ENCODE measurements at places on chromosomes 16 and 17.
A peak's percentile ranks its signal among the peaks of the same experiment; 100 is the strongest.

DNA sequence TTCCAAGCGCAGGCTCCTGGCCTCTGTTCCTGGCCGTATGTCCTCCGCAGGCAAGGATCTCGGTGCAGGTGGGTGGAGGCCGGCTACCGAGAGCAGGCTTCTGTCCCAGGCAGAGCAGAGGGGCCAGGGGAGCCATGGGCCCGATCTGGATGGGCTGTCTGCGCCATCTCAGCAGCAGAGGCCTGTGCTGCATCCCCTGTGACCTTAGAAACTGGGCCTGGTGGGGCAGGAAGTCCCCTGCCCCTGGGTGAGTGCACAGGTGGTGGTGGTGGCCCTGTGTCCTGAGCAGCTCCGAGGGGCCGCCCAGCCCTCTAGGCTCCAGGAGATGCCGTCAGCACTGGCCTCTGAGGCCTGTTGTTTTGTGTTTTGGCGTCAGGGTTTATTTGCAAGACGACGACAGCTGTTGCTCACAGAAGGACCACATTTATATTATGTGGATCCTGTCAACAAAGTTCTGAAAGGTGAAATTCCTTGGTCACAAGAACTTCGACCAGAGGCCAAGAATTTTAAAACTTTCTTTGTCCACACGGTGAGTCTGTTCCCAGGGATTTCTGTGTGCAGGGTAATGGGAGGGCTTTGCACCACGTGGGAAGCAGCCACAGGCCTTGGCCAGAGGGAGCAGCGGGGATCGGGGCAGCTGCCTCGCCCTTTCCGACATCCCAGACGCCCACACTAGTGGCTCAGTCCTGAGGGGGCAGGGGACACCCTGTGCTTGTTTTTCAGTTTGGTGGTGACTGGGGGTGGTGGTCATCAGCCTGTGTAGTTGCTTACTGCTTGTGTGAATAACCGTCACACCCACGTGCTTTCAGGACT, 59.1 kb downstream of the PDPK1 start:
- no peak for DNase-seq

DNA sequence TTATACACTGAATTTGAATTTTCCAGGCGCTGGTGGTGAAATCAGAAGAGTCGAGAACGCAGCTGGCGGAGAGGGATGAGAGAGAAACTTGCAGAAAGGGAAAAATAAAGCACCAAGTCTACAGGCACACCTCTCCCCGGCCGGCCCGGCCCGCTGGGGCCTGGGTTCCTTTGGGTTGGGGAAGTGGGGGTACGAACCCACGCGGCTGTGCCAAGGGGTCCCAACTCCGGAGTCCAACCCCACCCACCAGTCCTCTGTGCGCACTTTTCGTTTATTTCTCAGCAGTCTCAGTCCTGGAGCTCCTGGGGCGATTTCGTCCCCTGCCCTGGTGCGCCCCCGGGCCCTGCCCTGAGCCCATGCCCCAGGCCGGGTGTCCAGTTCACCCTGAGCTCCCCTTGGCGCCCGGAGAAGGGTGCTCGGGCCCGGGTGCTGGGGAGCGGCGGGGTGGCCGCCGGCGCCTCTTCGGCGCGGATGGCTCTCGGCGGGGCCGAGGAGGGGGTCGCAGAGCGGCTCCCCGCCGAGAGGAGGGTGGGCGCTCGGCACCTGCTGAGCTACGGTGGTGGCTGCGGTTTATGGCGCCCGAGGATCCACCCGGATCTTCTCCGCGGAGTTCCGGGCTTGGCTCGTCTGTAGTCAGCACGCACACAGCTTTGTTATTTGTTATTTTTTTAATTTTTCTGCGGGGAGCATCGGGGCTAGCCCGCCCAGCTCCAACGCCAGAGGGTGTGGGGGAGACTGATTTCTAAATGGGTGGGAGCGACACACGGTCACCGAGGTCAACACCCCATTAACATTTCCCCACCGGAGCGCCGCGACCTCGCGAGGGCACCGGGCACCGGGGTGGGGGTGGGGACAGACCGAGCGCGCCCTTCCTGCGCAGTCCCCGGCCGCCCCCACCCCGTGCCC, 15.7 kb upstream of the CBX8 start:
- no peak for DNase-seq

DNA sequence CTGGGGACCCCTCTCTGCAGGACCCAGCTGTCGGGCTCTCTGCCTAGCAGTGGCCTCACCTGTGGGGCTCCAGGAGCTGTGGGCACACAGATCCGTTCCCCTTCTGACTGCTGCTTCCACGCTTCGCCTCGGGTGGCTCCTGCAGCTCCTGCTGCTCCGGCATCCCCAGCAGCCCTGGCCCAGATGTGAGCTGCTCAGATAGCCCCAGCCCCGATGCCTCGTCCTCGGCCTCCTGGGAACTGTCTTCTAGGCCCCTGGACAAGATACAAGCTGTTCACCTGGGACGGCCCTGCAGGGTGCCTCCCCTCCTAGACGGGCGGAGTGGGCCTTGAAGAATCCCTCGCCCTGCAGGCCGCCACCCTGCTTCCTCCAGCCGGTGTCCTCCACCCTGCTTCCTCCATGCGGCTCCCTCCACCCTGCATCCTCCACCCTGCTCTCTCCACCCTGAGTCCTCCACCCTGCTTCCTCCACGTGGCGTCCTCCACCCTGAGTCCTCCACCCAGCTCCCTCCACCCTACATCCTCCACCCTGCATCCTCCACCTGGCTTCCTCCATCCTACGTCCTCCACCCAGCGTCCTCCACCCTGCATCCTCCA, 11.0 kb downstream of the EMC6 start:
- DNase-seq, result no peak

- no peak for DNase-seq
Measured at GRCh38 chr16:64225696-64226095, 896.2 kb downstream of the CDH11 start.

DNA sequence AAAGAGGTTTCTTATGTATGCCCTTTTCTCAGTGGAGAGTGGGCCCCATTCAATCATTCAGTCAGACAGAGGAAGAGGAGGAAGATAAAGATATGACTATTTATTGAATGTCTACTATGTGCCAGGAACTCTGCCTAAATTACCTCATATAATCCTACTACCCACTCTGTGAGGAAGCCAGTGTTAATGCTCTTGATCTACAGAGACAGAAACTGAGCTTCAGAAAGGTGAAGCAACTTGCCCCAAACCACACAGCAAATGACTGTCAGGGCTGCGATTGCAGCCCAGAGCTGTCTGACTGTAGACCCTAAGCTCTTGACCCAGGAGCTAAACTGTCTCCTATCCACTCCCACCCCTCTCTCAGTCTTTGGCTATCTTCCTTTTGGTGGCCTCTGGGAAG, 8.4 kb downstream of the SRCIN1 start:
- DNase-seq, result no peak

- no peak for DNase-seq
Measured at GRCh38 chr16:55559933-55560516, 6.5 kb upstream of the CAPNS2 start.

- no peak for DNase-seq
Measured at GRCh38 chr16:87507351-87508069, 14.7 kb upstream of the ZCCHC14 start.

DNA sequence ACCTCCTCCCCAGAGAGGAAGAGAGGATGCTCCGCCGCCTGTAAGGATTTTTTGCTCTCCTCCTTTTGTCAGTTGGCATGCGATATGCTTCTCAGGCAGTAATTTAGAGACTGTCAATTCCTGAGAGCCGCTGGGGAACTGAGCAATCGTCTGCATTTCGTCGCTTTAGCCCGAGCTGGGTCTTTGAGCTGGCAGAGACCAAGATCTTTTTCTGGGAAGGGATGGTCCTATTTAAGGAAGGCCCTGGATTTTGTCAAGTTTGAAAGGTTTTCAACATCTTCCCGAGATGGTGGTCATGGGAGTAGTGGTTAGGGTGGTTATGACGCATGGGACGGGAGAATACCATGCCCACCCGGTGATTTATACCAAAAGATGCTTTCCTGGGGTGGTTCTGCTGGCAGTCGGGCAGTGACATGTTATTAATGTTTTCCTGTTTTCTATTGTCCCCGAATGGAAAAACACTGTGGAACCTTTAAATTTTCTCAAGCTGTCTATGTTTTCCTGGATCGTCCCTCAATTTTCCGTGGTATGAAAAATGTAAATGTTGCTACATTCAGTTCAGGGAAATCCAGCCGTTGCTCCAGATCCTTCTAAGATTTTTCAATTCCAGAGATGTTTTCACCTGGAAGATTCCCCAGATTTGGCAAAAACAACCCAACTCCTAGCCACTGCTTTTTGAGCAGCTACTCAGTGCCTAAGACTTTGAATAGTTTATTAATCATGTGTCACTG, 586.4 kb downstream of the MAF start:
- no peak for DNase-seq

- no peak for DNase-seq
Measured at GRCh38 chr16:78998879-78999278, 601.7 kb downstream of the MAF start.

GRCh38 chr16:74698222-74698621, 2.4 kb downstream of the MLKL start:
- no peak for DNase-seq

DNA sequence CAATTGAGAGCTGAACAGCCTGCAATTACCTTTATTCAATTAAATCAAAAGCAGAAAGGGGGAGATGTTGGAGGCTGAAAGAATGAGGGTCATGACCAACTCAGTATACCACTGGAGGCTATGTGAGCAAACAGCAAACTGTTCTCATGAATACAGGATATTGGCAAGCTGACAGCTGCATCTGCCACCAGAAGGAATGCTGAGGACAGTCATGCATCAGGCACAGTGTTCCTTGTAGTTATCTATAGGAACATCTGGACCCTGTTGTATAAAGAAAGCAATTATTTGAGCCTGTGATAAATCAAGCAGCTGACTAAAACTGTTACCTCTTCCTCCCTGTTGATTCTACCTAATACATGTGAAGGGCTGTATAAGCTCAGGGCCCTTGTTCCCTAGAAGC, 2064.6 kb downstream of the TP53TG3F start:
- DNase-seq, result no peak

DNA sequence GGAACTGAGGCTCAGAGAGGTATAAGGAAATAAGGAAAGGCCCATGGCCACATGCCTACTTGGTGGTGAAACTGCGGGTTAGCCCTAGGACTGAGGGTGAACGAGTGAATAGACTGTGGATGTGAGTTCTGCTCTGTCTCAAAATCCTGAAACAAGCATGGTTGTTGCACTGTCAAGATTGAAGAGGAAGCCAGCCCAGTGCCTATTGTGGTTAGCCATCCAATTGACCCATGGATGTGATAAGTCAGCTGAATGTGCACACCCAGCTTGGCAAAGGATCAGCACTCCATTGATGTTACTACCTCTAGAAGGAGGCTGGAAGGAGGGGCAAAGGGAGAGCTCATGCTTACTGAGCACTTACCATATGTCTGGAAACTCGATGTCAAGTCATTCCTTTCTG, 4.5 kb downstream of the TMEM114 start:
- no peak for DNase-seq

- no peak for DNase-seq
Measured at GRCh38 chr16:73252446-73252845, 204.5 kb upstream of the ZFHX3 start.

- DNase-seq, result no peak
Measured at GRCh38 chr17:58085039-58085715, 2.0 kb downstream of the DYNLL2 start.

- DNase-seq, result no peak
Measured at GRCh38 chr16:48232493-48233040, 11.5 kb upstream of the LONP2 start.

GRCh38 chr16:49200223-49200820, 81.3 kb downstream of the CBLN1 start:
- DNase-seq, result no peak

DNA sequence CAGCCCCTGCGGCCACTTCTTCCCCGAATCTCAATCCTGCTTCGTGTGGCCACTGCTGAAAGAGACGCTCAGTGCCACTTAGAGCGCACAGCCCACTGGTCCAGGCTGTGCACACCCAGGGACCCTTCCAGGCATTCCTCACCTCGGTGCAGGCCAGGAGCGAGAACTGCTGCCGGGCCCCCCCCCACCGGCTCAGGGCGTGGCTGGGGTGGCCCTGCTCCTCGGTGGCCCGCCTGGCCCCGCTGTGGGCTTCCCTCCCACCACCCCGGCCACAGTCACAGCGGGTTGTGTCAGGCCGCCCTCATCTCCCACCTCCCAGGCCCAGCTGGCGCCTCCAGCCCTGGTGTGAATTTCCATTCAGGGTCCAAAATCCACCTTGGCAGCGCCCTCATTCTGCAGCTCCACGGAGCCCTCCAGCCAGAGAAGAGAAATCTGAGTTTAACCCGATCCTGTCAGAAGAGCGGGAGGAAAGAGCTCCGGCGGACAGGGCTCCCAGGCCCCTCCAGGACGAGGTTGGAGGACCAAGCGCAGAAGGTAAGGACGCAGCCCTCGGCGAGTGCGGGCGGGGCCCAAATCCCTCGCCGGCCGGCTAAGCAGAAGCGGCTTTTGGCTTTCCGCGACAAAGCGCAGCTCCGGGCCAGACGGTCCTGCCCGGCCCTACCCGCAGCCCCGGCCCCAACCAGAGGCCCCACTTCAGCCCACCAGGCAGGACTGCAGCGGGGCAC, 12.0 kb downstream of the TBC1D16 start:
- DNase-seq, result no peak

DNA sequence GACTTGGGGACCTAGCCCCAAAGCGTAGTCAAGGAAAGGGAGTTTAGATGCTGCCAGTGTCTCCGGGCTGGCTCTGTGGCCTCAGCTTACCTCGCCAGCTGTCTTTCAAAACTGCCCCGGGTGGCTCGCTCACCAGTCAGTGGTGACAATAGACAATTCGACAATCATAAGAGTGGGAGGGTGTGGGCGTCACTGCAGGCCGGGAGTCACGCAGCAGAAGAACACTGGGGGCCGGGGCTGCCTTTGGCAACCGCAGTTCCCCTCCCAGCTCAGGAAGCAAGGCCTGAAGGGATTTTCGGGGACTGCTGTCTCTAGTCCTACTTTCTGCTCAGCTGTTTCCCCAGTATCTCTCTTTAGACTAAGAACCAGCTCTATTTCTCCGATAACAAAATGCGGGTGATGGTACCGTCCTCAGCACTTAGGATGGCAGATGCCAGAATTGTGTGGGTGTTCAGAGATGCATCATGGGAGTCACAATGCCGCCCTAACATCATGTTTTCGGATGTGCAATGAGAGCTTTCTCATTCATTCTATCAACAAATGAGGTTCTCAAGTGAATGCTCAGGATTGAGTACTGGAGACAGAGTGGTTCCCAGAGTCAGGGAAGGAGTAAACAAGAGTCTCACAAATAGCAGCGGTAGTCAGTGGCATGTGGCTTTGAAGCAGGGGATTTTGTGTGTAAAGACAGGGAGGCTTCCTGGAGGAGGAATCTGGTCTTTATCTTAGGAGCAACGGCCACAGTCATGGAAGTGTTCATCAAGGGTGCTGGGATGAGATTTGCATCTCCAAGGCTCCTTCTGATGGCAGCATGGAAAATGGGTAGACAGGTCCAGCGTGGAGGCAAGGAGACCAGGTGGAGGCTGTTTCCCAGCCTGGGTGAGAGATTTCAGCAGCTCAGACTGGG, 93.1 kb downstream of the ZDHHC7 start:
- DNase-seq, result no peak

DNA sequence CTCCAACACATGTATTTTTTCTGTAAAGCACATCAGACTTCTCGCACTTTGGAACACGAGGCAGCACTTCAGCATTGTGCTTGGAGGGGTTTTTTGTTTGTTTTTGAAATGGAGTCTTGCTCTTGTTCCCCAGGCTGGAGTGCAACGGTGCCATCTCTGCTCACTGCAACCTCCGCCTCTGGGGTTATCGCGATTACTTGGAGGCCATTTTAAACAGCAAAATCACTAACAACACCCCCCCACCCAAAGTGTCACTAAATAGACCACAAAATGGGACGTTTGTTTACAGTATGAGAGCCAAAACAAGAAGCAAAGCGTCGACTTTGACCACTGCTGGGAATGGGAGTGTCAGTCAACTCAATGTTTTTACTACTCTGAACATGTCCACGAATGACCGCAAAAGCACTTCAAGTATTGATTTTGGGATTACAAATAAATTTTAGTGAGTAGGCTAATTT, 9.0 kb upstream of the C16orf87 start:
- no peak for DNase-seq

- DNase-seq, result peak; percentile 48
Measured at GRCh38 chr16:79770244-79771064, 169.9 kb upstream of the MAF start.

Data from stimulated activated CD4-positive, alpha-beta T cell treated with anti-CD3 and anti-CD28 coated beads, Interleukin-15, amount 100 ng/mL, for 48 hours (primary cell).